ENCODE measurements at places on chromosomes 4 and X. TPM values are rescaled to one million over a fixed set of nuclear protein-coding genes. Genes with fewer than 3 reads are reported as not detected.

CENPI gene
- total RNA-seq = 3.4 TPM

VCX3B gene
- not detected for total RNA-seq

H2BW2 gene
- not detected for total RNA-seq

SCD5 gene
- 28.4 TPM for total RNA-seq

CISD2 gene
- 12.8 TPM for total RNA-seq

EIF2S3 gene
- 126 TPM for total RNA-seq

IL1RAPL1 gene
- total RNA-seq = 1.2 TPM

RTL3 gene
- 0.18 TPM for total RNA-seq

CENPVL2 gene
- not detected for total RNA-seq
